B cell (primary cell): ENCODE measurements at places on chromosomes 3 and 15. TPM values are rescaled to one million over a fixed set of nuclear protein-coding genes. Genes with fewer than 3 reads are reported as not detected.

DNA sequence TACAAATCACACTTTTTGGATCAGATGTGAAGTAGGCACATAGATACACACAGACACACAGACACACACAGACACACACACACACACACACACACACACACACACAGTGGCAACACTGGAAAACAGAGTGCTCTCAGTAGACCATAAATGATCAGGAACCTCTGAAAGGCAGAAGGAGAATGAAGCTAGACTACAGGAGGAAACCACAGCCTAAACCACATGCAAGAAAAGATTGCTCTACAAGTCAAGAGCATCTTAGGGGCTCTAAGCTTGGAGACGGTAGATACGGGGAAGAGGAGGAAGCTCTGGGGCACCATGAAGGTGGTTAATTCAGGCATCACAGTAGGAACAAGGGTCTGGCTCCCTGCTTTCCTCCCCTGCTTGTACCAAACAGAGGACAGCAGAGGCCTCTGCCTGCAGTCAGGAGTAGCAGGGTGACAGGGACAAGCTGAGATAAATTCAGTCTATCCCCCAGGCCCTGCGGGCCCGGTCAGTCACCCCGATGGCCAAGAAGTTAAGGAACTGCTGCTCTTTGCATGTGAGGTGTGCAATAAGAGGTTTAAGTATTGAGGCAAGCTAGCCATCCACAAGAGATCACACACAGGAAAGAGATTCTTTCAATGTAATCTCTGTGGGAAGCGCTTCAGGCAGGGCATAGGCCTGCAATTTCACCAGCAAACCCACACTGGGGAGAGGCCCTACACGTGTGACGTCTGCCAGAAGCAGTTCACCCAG is 23.5 kb upstream of the ARPIN start:
- DNase-seq, result no peak

DNA sequence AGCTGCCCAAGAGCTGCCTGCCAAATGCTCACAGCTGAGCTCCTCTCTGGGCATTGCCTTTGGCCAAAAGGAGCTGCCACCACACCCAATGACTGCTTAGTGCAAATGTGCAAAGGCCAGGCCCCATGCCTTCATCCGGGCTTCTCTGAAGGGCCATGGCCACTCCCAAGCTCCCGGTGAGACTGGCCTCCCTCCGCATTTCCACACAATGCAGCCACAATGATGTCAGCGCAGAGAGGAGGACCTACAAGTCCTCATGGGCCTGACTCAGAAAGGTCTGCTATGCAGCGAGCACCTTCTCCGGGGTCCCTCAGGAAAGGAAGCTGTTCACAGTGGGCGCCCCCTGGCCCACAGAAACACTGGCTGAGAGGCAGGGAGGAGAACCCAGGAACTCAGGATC is 12.7 kb downstream of the OXTR start:
- no peak for DNase-seq

- no peak for DNase-seq
These were observed 112.6 kb downstream of the TCF12 start for GRCh38 chr15:57031082-57031481.

DNA sequence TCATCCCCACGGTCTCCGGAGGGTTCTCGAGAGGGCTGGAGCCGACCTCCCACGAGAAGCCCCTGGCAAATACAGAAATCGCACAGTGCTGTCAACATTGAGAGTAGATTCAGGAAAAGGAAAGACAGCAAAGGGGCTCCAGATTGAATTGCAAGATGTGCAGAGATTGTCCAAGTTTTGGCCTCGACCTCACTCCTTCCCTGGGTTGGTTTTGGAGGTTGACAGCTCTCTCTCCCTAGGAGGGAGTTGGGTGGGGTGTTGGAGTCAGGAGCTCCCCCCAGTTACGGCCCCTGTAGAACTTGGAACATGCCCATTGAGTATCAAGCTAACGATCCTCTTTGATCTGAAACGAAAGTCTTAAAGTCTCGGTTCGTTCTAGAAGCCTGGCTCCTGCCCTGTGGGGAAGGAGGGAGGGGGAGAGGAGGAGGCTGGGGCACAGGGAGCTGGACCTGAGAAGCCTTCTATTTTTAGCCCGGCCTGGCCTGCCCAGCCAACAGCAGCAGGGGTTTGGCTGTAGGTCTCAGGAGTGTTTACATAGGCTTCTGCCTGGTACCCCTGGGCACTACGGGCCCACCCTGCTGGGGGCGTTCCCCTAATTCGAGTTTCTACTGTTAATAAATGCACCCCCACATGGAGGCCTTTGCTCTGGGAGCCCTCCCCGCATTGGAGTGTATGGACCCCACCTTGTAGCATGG is 672 bp upstream of the KY start:
- no peak for DNase-seq

GRCh38 chr3:100830931-100831330 is 121.6 kb downstream of the TFG start:
- no peak for DNase-seq

GRCh38 chr3:186569779-186570095 is 783 bp upstream of the DNAJB11 start:
- DNase-seq, result no peak

DNA sequence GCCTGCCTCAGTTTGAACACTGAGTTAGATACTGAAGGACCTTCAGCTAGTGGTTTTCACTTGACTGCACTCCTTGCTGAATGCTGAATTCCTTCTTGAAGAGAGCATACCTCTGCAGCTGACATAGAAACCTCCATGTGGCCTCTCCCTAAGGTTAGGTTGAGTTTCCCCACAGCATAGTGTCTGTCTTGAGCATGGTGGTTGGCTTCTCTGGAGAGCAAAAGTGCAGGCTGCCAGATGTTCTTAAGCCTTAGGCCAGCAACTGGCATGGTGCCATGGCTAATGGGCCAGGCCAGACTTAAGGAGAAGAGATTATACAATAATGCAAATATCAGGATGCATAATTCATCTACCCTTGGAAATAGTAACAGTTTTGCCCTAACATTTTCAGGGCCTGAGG is 545.6 kb upstream of the ZNF385D start:
- DNase-seq, result no peak

- no peak for DNase-seq
These were observed 69.1 kb downstream of the MAGEF1 start for GRCh38 chr3:184642631-184643285.

DNA sequence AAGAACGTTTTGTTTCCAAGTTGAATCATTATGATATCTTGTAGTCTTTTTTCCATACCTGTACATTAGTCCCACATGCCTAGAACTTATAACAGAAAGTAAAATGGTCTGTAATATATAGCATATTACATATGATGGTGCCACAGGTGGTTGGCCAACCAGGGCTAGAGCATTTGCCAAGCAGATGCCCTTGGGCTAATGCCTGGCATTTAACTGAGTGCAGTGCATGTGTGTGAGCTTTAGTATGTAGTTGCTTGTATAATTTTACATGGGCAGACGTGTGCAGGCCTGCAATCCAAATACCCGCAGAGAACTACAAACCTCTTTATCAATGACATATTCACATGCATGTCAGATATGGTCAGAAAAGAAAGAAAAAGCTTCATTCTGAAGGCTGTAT is 27.5 kb downstream of the THSD4 start:
- no peak for DNase-seq

- no peak for DNase-seq
These were observed 58.4 kb downstream of the TP63 start for GRCh38 chr3:189689625-189690024.

DNA sequence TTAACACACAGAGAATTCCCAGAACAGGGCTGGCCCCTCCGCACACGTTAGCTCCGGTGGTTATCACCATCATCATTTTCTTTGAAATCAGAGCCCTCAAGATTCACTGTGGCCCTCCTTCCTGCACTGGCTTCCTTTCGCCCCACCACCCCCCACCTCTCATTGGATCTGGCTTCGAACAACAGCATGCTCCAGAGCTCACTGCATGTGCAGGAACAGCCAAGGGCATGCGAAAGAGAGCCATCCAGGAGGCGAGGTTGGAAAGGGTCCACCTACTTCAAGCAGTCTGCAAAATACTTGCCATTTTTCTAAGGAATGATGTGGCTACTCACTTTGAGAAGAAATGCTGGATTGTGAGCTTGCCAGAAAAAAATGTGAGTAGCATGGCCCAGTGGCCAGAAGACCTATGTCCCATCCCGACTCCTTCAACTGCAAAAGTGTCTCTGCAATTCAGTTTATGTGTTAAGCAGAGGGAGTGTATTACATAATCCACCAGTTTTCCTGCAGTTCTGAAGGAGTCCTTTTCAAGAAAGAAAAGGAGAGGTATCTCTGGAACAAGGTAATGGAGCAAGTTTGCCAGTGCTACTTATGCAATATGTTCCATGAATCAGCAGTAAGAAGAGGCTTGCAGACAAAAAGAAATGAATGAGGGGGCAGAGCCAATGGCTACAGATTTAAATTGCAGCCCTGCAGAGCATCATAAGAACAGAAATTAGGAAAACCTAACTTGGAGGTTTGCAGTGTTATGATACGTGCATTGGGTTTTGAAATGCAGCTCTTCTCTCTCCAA is 92.8 kb downstream of the OCA2 start:
- no peak for DNase-seq

- no peak for DNase-seq
These were observed 36.3 kb downstream of the LRTM1 start for GRCh38 chr3:54891540-54891897.

DNA sequence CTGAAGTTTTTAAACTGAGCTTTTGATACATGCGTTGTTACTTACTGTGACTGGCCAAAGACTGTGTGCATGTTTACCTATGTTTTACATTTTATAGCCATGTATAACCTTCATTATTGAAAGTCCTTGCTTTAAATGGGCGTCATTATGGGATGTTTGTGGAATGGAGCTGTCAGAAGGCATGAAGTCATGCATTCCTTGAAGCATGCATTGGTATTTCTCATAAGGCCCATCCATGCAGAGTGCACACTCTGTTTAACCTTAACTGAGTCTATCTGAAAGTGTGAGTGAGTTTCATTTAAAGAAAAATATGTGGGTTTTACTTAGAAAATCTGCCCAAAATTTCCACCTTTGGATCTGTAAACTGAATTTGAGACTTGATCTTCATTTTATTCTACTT is 51.1 kb downstream of the PSMD6 start:
- DNase-seq, result no peak

DNA sequence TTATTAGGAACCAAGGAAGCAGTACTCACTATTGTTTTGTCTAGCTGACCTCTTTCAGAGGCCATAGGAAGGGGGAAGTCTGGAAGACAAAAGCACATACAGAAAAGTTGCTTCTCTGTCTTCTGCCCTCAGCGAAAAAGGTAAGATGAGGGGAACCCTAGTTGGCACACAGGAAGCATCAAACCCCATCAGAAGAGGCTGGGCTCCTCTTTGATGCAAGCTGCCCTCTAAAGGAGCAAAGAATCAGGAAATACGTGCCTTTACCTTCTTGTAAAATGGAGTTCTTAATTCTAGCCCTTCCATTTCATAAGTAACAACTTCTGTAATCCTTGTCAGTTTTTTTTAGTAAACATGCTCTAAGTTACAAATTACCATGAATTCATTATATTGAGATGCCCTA is 12.5 kb downstream of the SPINK8 start:
- no peak for DNase-seq

GRCh38 chr3:37574177-37574943 is 287.3 kb upstream of the CTDSPL start:
- no peak for DNase-seq

- DNase-seq, result peak; percentile 30
These were observed 280.8 kb upstream of the UBE2E2 start for GRCh38 chr3:22922317-22922716.

DNA sequence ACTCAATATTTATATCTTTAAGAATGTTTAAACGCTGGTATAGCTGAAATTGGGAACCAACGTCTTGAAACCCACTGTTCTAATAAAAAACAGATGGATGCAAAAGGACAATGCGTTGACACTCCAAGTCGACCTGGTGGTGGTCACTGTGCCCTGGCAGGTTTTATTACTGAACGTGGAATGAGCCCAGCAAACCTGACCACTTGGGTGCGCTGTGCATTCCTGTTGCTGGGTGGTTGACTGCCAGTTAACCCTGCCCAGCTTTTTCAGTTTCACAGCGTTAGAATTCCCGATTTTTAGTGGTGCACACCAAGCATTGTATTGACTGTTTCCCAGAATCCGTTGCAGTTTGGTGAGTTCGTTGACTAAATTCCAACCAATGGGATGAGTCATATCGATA is 384.4 kb downstream of the OCA2 start:
- DNase-seq, result no peak

- DNase-seq, result no peak
These were observed 131.3 kb upstream of the PRR20G start for GRCh38 chr3:127419182-127419581.

GRCh38 chr15:68620721-68621527 is 42.1 kb downstream of the CORO2B start:
- DNase-seq, result no peak

DNA sequence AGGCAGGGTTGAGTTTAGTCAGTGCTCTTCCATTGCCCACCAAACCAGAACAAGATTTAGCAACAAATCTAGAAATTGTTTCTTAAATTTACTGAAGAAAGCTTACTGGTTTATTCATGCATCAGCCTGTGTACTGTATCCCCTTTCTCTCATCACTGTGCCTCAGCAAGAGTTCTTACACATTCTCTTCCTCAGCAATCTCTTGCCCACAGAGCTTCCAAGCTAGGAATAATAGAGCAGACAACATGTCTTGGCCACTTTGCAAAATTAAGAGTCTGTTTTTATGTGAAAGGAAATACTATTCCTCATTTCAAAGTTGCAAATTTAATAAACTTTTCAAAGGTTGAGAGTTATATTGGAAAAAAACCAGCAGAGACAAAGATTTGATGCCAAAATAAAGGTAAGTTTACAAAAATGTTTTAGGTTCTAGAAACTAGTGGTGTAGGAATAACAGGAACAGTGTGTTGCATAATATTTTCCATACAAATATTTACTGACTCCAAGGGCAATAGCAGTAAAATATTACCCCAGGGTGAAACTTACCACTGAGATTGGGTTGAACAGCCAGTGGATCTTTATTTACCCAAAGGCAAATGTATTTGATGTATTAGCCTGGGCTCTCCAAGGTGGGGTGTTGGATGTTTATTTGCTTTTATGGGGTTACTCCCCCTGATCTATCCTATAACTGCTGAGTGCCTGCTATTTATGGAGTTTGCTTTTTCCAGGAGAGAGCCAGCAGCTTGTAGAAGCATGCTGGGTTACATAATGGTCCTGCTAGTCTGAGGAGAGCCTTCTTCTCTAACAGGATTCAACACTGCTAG is 276.7 kb downstream of the ADAMTSL3 start:
- DNase-seq, result no peak

DNA sequence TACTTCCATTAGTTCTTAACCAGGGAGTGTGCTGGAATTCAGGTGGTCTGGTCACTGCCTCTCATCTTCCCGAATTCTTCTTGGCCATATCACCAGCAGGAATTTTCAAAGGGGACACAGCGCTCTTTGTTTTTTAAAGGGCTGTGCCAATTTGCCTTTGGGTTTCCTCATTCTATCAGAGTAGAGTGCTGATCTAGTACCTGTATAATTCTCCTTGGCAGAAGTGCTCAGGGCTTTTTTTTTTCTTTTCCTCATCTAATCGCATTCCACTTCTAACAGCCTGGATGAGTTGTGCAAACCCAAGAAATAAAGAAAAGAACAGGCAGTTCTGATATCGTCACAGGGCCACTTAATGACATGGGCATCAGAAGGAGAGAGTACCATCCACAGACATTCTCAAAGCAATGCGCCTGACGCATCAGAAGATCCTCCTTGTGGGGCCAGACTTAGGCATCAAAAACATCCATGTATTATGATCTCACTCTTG is 121.0 kb downstream of the ASB7 start:
- no peak for DNase-seq

ACY1 gene
- 11.6 and 14.6 TPM in 2 replicates for total RNA-seq

MCCC1 gene
- total RNA-seq, result 32.8 and 36.3 TPM in 2 replicates

COL6A6 gene
- total RNA-seq, result not detected in 2 replicates

EOMES gene
- 0.10 and 0.19 TPM in 2 replicates for total RNA-seq
